ENCODE measurements at places on chromosomes 4 and X.

DNA sequence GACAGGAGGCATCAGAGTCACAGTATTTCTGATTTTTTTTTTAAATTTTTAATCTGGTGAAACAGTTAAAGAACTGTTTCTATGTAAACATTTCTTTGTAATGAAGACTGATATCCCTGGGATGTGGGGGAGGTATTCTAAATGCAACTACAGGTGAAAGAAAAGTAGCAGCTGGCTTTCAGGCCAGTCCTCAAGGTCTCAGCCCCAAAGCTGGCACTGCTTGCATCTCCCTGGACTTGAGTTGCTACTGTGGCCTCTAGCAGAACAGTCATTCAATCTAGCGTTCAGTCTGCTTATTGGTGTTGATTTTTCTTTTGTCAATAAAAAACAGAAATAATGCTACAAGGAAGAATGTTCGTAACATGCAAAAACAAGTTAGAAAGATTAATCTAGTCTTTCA is 4.9 kb downstream of the MBNL3 start:
- no peak for DNase-seq

DNA sequence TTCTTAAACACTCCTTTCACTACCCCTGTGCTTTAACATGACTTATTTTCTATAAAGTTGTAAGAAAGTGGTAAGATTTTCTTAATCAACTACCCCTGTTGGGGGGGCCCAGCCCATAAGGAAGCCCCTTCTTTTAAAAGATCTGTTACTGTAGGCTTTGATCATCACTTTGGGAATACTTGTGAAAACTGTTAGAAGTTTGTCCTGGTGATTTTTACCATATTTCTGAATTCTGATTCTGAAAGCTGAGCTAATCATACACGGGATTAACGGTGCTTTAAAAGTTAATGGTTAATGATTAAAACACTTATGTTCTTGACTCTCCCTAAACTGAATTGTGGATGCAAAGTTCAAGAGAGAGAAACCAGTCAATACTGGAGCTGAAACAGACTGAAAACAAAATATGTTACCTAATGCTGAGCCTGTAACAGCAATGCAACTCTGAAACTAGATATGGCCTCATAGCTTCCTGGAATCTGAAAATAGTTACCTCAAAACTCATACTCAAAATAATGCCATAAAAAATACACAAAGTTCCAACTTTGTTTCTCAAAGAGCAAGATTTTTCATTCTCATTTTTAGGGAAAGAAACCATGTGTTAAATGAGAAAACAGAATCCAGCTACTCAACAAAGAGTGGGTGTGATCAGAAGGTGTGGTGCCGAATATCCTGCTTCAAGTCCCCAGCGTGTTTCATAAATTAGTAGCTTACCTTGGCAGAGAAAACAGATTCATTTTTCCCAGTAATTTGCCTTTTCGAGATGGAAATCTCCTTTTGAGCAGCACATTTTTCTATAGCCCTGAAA is 31.6 kb downstream of the ADH7 start:
- no peak for DNase-seq

DNA sequence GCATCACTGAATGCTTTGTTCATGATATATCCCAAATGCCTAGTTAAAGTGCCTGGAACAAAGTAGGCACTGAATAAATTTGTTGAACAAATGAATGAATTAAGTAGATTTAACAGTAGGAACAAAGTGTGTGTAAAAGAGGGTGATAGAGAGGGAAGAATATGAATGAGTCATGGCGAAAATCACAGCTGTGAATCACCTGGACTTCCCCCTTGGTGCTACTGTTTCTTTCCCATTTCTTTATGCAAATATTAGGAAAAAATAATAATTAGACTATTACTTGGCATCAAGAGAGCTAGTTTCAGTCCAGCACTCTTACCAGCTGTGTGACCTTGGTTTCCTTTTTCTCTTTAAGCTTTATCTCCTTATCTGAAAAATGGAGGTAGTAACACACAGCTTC is 9.2 kb downstream of the SPIN3 start:
- no peak for DNase-seq

DNA sequence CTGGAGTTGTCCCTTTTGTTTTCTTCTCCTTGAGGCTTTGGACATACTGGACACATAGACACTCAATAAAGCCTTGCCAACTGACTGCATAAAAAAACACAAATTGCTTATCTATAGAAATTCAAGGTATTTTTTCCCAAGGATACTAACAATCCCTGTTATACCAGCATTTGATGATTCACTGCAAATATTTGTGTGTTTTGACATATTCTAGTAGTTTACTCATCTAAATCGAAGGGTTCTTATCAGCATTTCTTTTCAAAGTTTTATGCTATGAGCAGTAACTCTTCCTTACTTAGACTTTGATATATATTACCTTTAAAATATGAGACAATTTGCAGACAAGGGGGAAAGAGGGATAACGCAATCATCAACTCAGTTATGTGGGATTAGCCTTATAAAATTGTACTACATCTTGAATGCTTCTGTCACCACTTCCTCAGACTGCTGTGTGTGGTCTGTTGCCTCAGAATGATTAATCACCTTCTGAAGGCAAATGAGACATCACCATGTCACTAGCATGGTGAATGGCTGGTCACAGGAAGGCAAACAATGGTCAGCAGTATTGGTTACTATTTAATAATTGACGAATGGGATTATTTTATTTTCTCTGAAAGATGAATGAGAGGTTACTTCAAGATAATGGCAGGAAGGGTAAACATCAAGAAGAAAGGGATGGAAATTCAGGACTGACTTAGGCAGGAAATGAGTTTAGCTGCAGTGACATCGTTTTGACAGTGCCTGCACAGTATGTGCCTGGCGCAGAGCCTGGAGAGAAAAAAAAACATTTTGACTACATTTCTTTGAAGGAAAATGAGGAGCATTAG is 544.3 kb upstream of the CNKSR2 start:
- peak; percentile 38 for DNase-seq

DNA sequence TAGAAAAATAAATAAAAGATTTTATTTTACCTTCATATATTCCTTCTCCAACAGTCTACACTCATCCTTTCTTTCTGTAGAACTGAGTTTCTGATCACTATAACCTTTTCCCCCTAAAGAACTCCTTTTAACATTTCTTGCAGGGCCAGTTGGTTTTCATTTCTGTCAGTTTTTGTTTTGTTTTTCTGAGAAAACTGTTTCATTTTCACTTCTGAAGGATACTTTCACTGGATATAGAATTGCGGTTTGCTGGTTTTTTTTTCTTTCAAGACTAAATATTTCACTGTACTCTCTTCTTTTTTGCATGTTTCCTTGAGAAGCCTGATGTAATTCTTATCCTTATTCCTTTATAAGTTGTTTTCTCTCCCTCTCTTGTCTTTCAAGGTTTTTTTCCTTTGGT is 90.4 kb upstream of the EOLA2 start:
- DNase-seq = no peak

DNA sequence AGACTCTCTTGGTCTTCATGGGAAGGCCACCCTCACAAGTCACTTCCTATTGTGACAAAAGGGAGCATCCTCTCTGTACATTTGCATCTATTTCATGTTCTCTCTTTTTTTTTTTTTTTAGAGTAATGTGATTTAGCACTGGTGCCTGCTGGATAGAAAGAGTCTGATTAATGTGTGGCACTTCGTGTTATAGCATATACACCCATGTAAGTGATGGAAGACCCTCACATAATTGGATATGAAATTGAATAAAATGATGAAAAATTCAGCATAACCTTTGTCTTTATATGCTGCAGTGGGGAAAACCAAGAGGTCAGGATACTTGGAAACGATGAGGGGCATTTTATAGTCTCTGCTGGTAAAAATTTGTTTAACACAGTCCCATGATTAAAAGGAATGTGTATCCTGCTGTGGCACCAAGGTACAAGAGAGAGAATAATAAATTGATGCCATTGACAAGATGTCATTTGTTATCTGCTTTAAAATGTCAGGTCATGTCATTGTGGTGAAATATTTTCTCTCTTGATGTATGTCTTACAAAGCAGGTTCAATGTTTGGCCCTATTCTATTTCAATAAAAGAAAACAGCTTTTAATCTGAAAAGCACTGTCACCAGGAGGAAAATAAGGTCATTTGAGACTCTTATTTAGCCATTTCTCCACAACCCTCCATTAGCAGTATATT is 1115.4 kb downstream of the STPG2 start:
- no peak for DNase-seq

GRCh38 chrX:10901290-10901633 is 209.9 kb upstream of the HCCS start:
- no peak for DNase-seq

- no peak for DNase-seq
Measured at GRCh38 chr4:125639182-125639621, 324.4 kb downstream of the FAT4 start.

GRCh38 chrX:10095698-10096432 is 60.9 kb upstream of the CLCN4 start:
- no peak for DNase-seq

GRCh38 chr4:8229331-8229975 is 30.4 kb downstream of the SH3TC1 start:
- no peak for DNase-seq
